ENCODE measurements at places on chromosomes 13 and 19.

DNA sequence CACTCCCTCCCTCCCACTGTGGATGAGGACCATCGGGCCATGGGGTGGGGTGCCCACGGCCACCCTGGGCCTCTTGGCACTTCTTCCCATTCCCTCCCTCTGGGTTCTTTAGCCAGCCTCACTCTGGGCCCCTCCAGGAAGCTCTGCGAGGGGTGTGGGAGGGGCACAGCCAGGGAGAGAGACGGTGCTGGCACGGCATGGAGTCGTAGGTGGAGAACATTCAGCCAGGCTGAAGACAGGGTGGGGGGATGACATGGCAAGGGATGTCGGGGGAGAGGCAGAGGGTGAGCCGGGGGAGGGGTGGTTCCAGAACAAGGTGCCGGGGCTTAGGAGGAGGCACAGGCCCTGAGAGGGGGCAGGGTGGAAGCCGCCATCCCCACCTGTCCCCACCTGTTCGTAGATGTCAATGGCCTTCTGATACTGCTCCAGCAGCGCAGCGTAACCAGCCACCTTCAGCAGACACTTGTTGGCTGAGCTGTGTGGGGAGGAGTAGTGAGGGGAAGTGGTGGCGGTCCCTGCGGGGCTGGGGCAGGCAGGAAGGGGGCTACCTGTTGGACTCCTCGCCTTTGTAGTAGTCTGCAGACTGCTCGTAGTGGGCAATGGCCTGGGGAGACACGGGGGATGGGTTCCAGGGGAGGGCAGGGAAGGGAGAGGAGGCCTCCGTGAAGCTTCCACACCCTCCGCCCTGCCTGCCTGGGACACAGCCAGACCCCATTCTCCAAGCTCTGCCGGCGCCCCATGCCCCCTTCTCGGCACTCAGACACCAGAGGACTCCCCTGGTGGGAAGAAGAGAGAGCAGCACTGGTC lies 8.8 kb upstream of the KPTN start:
- no peak for DNase-seq

GRCh38 chr19:37979547-37980082 lies 72.6 kb downstream of the SIPA1L3 start:
- DNase-seq = no peak

GRCh38 chr19:36627057-36627456 lies 21.9 kb downstream of the ZNF382 start:
- DNase-seq = no peak

DNA sequence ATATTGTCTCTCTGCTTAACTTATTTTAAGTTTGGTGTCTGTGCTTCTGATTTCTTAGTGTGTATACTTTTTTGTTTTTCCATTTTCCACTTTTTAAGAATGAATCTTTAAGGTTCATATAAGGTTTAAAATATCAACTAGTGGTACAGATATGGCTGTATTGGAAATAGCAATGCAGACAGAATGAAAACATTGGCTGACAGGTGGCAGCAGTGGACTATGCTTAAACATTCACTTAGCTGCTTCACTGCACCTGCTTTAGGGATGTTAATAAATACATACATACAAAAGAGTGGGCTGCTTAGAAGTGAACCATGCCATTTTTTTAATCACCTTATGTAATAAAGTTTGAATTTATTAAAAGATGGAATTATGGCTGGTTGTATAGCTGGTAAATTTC lies 27.3 kb downstream of the TM9SF2 start:
- no peak for DNase-seq

GRCh38 chr13:40207001-40207478 lies 459.4 kb downstream of the FOXO1 start:
- DNase-seq = no peak

- no peak for DNase-seq
These were observed 276.0 kb downstream of the SLC7A1 start for GRCh38 chr13:29319451-29319850.

DNA sequence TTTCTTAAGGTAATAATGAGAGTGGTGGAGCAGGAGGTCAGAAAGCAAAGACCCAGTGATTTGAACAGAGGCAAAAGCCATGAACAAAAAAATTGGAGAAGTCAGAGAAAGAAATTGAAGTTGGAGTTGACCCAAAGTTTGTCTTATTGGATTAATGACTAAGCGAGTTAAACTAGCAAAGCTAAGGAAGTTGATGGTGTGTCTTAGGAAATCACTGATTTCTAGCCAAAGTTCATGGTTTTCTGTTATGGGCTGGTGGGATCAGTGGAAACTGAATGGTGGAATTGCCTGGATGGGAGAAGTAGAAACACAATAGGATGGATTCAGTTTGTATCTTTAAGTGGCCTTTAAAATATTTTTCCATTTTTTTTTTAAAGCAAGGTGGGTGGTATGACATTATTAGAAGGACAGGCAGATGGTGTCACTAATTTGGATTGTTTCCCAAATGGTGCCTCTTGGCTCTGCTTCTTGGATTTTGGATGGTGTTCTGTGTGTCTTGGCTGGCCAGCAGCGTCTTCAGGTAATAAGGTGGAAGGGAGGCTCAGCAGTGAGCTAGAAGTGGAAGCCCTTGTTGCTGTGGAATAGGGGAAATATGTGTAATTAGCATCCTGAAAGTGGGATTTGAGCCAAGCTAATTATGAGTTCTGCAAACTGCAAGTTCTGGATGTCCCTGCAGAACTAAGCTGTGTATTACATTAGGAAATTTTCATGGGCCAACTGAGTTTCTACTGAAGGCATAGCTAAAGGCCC lies 302.9 kb downstream of the LMO7 start:
- no peak for DNase-seq

- DNase-seq = no peak
These were observed 1.6 kb downstream of the ADAMTS10 start for GRCh38 chr19:8608941-8609278.

GRCh38 chr19:17026706-17027534 lies at the start of gene CPAMD8:
Gene CPAMD8 (minus strand): TSS chr19:17026810. CDS start chr19:17026642, 168 bp downstream.
- no peak for DNase-seq

- DNase-seq = no peak
These were observed 366 bp upstream of the KL start for GRCh38 chr13:33015791-33016323.

GRCh38 chr19:4371247-4372164 lies 28.1 kb downstream of the MPND start:
- DNase-seq = no peak

- no peak for DNase-seq
These were observed 114.1 kb downstream of the DACH1 start for GRCh38 chr13:71752775-71753513.

- no peak for DNase-seq
These were observed 44.9 kb downstream of the RYR1 start for GRCh38 chr19:38478273-38478971.

DNA sequence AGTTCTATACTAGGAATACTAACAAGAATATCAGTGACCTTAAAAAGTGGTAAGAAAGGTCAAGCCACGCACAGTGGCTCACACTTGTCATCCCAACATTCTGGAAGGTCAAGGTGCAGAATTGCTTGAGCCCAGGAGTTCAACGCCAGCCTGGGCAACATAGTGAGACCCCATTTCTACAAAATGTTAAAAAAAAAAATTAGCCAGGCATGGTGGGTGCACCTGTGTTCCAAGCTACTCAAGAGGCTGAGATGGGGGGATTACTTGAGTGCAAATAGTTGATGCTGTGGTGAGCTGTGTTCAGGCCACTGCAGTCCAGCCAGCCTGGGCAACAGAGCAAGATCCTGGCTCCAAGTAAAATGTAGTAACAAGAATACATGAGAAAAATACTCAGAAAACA lies 61.8 kb downstream of the PCDH9 start:
- DNase-seq = no peak

GRCh38 chr13:114089751-114090400 lies 42.5 kb downstream of the RASA3 start:
- no peak for DNase-seq

DNA sequence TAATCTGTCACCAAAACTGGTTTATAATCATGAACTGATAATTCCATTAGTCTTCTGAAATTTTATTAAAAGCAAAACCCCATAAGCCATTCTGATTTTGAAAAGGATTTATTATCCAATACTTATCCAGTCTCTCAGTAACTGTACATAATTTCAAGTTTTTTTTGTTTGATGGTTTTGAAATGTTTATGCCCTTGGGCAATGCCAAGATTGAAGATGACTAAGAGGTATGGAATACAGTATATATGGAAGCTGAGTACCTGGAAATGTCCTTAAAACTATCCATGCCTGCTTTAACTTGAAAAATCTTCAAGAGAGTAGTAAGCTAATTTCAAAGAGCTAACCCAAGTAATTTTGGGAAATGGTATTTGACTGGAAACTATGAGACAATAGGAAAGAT lies 1.8 kb upstream of the NEK5 start:
- no peak for DNase-seq

DNA sequence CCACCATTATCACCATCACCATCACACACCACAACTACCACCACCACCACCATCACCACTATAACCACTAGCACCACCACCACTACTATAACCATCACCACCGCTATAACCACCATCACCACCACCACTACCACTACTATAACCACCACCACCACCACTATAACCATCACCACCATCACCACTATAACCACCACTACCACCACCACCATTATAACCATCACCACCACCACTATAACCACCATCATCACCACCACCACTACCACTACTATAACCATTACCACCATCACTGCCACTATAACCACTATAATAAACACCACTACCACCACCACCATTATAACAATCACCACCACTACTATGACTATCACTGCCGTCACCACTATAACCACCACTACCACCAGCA lies 173.2 kb downstream of the DCLK1 start:
- no peak for DNase-seq
